Fibroblast of gingiva (primary cell): ENCODE measurements at places on chromosomes 13 and 19.

DNA sequence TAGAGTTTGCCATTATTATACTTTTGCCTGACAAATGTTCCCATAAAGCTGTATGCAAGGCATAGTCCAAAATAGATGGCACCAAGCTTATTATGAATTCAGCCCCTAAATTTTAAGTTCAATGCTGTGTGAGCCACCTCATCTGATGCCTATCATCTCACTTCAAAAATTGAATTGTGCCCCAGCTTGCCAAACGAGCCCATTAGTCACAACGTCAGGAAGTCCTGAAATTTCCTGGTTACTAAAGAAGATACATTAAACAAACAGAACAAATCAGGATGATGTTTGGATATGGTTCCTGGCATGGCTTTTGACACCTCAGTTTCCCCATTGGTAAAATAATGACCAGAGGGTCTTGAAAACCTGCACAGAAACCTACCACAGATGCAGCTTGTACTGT lies 147.5 kb upstream of the SOX21 start:
- DNase-seq, result no peak

DNA sequence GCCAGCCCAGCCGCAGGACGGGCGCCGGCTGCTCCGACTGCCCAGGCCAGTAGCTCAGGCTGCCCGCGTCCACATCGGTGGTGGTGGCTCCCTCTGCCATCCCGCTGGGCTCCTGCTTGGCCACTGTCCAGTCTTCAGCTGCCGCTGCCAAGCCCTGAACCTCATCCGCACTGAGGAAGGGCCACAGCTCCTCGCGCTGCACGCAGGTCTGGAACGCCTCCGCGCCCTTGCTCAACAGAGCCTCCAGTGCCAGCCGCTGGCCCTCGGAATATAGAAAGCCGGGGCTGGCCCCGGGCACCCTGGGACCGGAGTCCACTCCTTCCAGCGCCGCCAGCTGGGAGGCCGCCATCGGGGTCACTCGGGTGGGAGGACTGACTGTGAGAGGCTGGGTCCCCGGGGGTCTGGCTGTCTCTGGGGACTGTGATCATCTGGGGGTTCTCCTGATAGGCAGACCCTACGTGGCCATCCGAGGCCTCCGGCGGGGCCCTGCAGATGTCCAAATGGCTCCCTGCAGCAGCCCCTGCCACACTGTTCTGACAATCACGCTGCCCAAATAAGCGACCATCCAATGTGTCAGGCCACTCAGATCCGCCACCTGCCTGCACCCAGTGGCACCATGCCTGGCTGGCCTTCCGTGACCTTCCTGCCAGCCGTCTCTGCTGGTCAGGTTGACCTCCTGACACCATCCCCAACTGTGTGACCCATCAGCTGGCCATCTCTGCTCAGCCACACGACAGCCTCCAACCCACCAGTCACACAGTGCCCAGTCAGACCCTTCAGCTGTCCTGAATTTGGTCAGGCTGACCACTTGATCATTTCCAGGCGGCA lies 1.6 kb downstream of the FAM83E start:
- no peak for DNase-seq

GRCh38 chr13:31956980-31957644 lies 74.5 kb upstream of the FRY start:
- DNase-seq, result peak; percentile 64

DNA sequence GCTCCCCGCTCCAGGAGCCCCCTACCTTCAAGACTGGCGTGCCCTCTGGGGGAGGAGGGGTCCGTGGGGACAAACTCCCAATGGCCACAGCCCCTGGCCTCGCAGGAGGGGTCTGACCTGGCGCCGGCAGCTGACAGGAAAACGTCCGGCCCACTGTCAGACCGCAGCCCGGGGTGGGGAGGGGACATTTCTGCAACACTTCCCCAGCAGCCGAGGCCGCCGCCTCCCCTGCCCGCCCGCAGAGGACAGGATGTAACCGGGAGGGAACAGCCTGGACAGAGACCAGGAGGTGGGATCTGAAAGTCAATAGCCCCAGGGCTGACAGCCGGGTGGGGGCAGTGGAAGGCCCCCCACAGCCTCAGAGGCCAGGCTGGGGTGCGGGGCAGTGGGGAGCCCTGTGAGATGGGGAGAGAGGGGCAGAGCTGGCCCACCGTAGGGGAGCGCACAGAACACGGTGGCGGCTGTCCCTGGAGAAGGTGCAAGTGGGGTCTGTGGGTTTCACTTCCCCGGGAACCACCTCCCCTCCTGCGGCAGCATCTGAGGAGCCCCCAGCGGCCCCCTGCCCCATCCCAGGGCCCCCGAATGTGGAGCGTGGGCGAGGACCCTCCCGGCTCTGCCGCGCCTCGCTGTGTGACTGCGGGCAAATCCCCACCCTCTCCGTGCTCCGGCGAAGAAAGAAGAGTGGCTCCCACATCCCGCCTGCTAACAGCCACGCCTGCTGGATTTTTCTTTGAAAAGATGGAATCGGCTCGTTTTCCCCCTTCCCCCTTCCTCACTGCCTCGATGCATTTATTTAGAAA lies at the start of gene PEAK3:
Gene PEAK3 (minus strand): TSS at position 114 of the 800 bp plus-strand sequence. CDS start 1,244 bp downstream, outside the sequence.
- DNase-seq, result no peak

DNA sequence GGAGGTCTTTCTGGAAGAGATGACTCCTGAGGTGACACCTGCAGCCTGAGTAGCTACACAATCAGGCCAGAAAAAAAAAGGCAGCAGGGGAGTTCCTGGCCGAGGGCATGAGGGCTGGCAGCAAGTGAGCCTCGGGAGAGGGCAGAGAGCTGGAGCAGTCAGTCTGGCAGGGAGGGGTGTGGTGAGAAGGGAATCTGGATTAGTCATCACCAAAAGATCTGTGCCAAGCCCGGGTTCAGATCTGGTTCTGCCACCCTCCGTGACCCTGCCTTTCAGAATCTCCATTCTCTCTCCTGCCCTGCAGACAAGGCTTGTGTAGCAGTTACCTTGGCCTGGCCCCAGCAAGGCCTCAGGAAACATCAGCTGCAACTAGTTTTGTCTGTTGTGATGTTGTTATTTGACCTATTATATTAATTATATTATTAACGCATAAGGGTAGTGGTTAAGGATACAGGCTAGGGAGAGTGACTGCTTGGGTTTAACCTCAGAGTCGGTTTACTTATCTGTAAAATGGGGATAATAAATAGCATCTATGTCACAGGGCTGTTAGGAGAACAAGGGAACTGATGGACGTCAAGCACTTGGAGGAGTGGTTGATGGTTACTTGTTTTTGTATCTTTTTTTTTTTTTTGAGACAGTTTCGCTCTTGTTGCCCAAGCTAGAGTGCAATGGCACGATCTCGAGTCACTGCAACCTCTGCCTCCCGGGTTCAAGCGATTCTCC lies 2.7 kb upstream of the CAPNS1 start:
- DNase-seq, result peak; percentile 82

GRCh38 chr19:49084206-49085019 lies 838 bp upstream of the SNRNP70 start:
- DNase-seq, result no peak

- no peak for DNase-seq
Measured at GRCh38 chr13:50955241-50955640, 45.6 kb downstream of the RNASEH2B start.

DNA sequence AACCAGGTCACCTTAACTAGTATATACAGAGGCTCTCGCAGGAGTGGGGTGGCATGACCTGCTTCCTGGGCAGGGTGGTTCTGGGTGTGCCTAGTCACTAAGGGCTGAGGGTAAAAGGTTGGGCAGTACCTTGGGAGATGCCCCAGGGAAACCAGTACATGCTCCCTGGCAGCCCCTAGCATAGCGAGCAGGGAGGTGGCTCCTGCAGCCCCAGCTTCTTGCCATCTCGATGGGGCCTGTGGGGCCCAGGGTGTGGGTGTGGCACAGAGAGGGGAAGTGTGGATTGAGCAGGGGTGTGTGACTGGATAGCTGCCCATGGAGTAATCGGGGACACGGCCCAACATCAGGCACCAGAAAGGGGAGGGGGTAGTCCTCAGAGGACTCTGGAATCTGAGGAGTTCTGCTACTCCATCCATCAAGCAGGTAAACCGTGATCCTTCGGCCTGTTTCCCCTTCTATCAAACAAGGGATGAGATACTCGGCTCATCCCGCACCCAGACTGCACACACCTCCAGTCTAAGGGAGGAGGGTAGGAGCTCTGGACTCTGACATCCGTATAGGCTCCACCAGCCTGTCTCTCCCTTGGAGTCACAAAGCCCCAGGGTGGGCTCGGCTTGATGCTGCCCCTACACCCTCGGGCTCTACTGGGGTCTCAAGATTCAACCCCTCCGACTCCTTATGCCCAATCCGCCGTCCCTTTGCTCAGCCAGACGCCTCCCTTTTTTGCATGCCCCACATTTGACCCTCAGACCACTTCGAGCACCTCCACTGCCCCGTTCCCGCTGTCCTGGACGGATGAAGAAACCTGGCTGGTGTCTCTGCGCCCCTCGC lies 1.1 kb downstream of the ZBTB45 start:
- DNase-seq, result no peak
